Hippocampal formation (tissue), 2 donors: ENCODE measurements at places on chromosomes 3 and 15.
A peak's percentile ranks its signal among the peaks of the same experiment; 100 is the strongest.

- DNase-seq: no peak
Observed at GRCh38 chr15:78838489-78838888, 27.2 kb upstream of the ADAMTS7 start.

- DNase-seq: no peak
Observed at GRCh38 chr3:71705681-71706080, 19.5 kb downstream of the EIF4E3 start.

DNA sequence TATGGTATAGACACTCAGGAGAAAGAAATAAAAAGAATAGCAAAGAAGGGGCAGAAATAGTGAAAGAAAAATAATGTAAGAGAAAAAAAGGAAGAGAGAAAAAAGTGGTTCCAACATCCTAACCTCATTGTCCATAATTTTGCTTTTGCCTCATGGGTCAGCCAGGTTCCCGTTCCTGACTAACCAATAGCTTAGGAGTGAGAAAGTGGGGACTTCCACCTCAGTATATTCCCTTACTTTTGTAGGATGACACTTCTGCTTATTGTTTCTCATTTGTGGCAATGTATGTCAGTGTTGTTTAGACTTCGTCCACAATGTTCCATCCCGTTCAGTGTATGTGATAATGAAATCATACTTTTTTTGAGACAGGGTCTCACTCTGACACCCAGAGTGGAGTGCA, 9.3 kb upstream of the SLC12A8 start:
- DNase-seq: no peak

GRCh38 chr15:68617001-68617400, 38.2 kb downstream of the CORO2B start:
- no peak for DNase-seq

GRCh38 chr3:105798381-105798934, 70.4 kb downstream of the CBLB start:
- DNase-seq: no peak

DNA sequence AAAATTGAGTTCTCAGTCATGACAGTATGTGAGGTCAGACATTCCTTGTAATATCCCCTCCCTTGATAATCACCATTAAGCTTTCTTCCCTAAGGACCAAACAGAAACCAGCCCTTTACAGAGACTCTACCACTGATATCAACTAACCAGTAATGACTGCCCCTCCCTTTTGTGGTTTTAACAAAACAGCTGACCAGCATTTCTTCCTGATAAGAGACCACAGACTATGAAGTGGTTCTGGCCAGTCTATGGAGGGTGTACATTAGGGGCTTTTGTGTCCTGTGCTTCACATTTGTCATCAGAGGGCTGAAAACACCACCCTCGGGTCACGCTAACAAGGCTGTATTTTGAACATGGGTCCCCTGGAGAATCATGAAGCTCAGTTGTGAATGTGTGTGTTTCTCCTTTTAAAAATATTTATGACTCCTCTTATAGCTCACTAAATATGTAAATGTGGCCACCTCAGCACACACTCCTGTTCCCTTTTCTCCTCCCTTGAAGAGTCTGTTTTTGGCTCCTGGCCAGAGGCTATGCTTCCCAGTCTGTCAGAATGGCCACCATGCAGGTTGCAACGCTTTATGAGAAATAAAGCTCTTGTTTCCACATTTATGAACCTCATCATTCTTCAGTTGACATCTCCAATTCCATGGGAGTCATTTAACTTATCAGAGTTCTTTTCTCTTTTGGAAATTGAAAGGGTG, 239.3 kb downstream of the CPNE4 start:
- no peak for DNase-seq

DNA sequence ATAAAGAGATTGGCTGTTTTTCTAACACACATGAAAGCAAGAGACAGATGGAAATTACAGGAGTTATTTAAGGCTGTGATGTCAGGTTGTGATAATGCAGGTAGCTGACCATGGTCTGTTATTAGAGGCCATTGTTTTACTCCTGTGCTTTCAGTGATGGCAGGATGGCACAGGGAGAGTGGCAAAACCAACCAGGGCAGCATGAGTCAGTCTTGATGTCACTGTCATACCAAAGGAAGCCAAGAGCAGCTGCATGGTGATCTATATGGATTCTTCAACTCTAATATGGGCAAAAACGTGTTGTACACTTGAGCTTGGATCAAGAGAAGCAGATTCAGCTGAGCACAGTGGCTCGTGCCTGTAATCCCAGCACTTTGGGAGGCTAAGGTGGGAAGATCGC, 91.8 kb upstream of the LMOD3 start:
- DNase-seq: no peak

- no peak for DNase-seq
Observed at GRCh38 chr3:107446706-107447105, 69.5 kb downstream of the CCDC54 start.

- DNase-seq: no peak
Observed at GRCh38 chr3:10857235-10857634, 41.2 kb downstream of the SLC6A11 start.

DNA sequence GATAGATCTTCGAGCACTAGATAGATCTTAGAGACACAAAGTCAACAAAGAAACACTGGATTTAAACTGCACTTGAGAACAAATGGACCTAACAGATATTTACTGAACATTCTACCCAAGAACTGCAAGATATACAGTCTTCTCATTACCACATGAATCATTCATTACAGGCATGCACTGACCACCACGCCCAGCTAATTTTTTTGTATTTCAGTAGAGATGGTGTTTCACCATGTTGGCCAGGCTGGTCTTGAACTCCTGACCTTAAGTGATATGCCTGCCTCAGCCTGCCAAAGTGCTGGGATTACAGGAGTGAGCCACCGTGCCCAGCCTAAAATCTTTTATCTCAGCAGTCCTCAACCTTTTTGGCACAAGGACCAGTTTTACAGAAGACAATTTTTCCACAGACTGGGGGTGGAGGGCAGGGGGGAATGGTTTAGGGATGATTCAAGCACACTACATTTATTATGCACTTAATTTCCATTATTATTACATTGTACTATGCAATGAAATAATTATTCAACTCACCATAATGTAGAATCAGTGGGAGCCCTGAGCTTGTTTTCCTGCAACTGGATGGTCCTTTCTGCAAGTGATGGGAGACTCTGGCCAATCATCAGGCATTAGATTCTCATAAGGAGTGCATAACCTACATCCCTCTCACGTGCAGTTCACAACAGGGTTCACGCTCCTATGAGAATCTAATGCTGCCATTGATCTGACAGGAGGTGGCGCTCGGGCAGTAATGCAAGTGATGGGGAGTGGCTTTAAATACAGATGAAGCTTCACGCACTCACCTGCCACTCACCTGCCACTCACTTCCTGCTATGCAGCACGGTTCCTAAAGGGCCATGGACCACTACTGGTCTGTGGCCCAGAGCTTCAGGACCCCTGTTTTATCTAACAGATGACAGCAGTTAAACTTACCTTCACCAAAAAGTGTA, 21.7 kb downstream of the CSNK1G1 start:
- DNase-seq: no peak

DNA sequence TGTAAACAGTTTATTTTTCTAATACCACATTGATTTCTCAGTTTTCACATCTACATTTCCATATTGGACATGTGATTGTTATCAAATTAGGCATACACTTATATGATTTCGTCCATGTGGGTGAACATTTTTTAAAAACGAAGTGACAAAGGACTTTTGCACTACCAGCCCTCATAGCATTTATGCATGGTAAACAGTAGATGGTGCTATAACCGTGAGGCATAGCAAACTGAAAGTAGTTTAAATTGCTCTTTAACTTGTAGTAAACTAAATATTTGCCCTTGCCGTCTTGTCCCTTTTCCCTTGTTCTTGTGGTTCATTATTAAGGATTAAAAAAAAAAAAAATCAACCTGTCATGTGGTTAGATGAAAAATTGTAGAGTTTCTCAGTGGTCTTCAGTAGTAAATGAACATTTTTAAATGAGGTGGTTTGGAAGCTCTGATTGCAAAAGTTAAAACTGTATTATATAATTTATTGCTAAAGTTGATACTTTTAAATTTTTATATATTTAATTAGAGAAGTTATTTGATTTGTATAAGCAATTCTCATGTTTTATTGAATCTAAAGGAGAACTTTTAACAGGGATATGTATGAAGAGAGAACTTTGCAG, 24.0 kb downstream of the STX19 start:
- DNase-seq: peak; percentile 73

DNA sequence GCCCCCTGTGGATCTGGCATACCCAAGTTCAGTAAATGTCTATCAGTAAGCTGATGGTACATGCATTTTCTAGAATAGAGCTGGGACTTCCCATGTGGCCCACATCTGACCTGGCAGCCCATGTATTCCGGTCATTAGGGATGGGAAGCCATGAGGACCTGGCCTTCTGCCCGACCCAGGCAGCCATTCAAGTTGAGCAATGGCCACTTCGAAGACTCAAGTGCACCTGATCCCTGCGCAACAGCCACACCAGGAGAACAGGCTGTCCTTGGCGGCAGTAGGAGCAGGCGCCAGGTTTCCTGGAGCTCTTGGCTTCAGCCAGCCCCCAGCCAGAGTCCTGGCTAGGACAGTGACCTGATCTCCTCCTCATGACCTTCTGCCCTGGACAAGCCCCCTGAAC, 14.6 kb downstream of the HEMK1 start:
- DNase-seq: no peak

- no peak for DNase-seq
Observed at GRCh38 chr3:48344867-48345507, 11.5 kb upstream of the SPINK8 start.

DNA sequence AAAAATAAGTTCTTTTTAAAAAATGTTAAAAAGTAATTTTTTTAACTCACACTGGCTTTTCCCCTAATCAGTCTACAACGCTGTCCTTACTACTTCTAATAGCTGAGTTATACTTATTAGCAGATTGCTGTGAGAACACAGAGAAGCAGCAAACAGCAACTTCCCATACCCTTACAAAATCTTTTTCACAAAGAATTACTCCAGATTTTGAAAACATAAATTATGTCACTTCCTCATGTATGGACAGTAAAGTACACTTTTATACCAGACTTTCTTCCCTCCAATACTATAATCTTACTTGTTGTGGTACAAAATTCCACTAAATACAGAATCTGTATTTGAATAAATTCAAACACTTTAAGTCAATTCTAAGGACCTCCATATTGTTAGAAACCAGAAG, 2.1 kb downstream of the PHC3 start:
- no peak for DNase-seq

- DNase-seq: no peak
Observed at GRCh38 chr3:196518966-196519717, 4.0 kb upstream of the SMCO1 start.

GRCh38 chr3:183584246-183584913, 28.9 kb upstream of the KLHL6 start:
- DNase-seq: no peak

DNA sequence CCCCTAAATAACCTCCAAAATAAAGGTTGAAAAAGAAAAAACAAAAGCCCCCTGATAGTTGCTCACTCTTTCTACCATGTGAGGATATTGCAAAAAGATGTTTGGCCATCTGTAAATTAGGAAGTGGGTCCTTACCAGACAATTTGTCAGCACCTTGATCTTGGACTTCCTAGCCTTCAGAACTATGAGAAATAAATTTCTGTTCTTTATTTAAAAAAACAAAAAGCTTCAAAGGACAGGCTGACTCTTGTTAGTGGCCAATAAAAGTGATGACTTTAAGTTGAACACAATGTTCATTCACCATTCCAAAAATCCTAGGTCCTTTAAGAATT, 103.5 kb downstream of the CBLB start:
- DNase-seq: no peak

- no peak for DNase-seq
Observed at GRCh38 chr3:148680289-148680688, 17.4 kb upstream of the AGTR1 start.

DNA sequence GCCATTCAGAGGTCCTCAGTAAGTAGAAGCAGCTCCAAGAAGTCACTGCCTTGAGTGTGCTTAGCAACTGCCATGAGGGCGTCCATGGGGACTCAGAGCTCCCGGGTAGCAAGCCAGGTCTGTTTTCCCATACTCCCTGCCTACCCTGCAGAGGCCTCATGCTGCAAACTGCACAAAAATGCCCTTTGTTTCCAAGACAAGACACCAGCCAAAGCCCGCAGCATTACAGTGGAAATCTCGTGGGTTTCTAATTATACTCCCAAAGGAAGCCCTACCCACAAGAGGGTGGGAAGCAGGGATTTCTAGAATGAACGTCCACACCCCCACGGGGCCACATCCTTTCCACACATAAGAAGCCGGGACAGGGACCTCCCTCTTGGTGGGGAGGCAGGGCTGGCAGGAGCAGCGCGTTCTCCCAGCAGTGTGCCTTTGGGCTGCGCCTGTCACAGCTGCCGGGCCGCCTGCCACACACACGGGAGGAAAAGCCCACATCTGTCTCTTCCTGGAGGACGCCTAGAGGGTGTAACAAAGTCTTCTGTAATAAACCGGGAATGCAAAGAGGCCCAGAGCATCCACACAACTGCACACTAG, 31.1 kb downstream of the FAM174B start:
- peak; percentile 84 for DNase-seq

DNA sequence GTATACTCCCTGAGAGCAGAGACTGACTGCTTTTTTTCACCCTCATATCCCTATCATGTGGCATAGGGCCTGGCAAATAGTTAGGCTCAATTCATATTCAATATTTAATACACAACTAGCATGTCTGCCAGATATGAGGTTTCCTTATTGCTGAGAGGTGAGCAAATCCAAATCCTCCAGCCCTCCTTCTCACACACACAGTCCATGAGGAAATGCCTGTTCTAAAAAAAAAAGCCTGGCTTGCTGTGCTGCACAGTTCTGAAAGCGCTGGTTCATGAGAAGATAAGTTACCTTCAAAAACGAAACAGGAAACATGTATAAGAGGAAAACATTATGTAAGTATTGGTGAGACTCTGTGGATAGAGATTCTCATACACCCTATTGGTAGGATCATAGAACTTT, 15.5 kb upstream of the ACAP2 start:
- no peak for DNase-seq

DNA sequence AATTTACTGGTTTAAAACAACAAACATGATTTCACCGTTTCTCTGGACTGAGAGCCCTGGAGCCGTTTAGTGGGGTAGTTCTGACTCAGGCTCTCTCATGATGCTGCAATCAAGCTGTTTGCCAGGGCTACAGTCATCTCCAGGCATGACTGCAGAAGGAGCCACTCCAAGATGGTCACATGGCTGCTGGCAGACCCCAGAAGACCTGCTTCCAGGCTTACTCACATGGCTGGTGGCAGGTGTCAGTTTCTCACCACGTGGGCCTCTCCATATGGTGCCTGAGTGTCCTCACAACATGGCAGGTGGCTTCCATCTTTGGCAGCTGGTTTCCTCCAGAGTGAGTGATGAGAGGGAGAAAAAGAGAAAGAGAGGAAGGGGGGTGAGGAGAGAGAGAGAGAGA, 378.3 kb upstream of the RGMA start:
- no peak for DNase-seq

GRCh38 chr3:64332459-64333350, 107.4 kb upstream of the PRICKLE2 start:
- no peak for DNase-seq
